GM04503 (cell line): ENCODE measurements at places on chromosomes 16 and 17.

DNA sequence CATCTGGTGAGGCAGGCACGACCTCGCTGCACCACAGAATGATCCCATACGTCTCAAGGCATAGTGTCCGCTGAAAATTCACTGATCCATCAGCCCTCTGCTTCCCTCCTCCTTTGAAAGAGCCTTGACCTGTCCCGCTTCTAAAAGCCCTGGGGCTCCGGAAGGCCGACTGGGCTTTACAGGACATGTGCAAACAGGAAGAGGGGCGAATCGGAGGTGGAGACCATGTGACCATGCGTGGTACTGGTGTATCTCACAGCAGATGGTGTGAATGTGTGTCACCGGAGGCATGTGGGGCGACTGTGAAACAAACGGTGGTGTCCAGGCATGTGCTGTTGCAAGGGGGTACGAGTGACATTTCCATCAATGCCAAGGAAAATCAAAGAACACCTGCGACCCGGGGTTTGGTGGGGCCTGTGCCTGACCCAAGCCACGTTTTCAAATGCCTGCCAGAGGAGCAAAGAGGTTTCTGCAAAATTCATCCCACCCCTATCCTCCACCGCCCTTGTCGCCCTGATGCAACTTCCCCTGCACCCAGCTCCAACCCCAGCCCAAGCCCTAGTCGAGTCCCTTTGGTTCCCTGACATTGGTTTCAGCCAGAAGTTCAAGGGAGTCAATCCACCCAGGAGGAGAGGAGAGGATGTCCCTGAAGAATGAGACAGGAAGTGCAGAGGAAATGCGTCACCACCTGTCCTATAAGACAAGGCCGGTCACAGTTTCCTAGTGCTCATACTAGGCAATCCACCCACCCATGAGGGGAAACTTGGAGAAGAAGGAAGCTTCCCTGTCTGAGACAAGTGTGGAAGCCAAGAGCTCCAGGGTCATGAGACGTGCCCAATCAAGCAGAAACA, 5.9 kb upstream of the KCNJ18 start:
- no peak for DNase-seq

- DNase-seq = no peak
Measured at GRCh38 chr16:84052071-84052622, 9.6 kb upstream of the SLC38A8 start.

GRCh38 chr16:48608871-48609651, 919 bp downstream of the N4BP1 start:
- no peak for DNase-seq

- DNase-seq = no peak
Measured at GRCh38 chr17:47286198-47286914, 32.7 kb downstream of the ITGB3 start.

GRCh38 chr16:11310997-11311561, 29.9 kb upstream of the PRM1 start:
- no peak for DNase-seq

DNA sequence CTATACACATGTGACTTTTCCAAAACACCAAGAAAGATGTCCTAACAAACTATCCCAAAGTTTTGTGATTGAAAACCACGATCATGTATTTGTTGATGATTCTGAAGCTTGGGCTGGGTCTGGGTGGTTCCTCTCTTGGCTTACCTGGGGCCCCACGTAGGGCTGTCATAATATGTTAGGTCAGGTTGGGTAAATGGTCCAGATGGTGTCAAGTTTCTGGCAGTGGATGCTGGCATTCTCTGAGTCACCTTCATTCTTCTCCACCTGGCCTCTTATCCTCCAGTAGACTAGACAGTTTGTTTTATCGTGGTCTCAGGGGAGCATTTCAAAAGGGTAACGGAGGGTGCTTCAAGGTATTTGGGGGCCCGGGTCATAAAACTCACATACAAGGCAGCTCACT, 39.4 kb downstream of the SYCE1L start:
- DNase-seq = no peak

DNA sequence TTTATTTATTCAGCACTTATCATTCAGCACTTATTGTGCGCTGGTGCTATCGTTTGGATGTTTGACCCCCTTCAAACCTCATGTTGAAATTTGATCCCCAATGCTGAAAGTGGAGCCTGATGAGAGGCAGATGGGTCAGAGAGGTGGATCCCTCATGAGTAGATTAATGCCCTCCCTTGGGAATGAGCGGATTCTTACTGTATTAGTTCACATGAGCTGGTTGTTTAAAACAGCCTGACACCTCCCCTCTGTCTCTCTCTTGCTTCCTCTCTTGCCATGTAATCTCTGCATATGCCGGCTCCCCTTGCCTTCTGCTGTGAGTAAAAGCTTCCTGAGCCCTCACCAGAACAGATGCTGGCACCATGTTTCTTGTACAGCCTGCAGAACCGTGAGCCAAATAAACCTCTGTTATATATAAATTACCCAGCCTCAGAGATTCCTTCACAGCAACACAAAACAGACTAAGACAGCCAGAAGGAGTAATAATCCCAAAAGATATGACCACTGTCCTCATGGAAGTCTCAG, 111.1 kb downstream of the CACNG3 start:
- DNase-seq = no peak

DNA sequence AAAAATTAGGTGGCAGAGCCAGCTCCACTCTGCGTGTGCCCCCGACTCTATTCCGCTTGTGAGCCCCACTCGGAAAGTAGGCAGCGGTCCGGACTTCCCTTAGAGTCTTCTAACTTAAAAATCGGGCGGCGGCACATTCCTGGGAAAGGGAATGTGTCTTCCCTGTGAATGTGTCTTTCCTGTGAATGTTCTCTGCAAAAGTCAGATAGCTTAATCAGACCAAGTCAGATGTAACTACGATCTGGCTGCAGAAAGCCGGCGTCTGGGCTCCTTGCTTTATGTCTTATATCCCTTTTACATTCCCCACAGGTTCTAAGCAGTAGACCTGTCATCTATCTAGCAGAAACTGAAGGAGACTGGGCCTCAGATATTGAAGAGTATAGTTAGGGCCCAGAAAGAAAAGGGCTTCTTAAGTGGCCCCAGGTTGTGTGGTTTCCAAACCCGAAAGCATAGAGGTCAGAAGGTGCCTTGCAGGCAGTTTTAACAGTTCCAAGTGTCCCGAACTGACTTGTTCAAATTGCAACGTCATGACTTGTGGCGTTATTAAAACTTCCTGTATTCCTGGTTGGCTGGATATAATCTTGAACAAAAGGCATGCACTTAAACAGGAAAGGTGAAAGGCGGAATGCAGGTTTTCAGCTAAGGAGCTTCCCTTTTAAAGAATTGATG, 601 bp downstream of the PHKB start:
- DNase-seq = no peak

- no peak for DNase-seq
Measured at GRCh38 chr17:44983563-44983962, 15.5 kb upstream of the C1QL1 start.

DNA sequence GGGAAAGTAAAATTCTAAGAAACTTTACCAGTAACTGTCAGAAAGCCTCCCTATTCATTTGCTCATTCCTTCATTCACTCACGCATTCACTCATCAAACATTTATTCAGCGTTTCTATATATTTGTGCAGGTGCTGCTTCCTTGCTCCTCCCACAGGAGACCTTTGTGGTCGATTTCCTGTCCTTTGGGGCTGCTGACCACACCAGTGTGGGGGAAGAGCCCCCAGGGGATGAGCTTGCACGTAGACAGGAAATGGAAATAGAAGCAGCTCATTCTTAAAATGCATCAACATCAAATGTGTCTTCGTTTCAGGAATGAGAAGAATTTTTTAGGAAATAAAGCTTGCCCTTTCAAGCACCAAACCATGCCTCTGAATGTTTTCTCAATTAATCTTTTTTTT, 9.6 kb downstream of the PIK3R6 start:
- no peak for DNase-seq

- no peak for DNase-seq
Measured at GRCh38 chr17:4815043-4815675, 8.2 kb downstream of the PLD2 start.

DNA sequence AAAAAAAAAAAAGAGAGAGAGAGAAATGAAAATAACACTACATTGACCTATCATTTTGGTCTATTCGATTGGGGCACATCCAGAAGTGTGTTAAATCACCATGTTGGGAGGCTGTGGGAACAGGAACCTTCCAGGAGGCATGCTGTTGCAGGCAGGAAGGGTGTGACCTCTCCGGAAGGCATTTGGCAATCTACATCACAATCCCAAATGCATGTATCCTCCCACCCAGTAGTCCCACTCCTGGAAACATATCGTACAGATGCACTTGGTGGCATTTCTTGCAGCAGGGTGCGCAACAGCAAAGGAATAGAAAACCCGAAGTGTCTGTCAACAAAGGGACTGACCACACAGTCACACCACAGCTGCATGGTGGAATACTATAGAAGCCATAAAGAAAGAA, 7.9 kb downstream of the PLLP start:
- no peak for DNase-seq

GRCh38 chr17:82201498-82201910, 11.1 kb downstream of the CCDC57 start:
- DNase-seq = no peak

DNA sequence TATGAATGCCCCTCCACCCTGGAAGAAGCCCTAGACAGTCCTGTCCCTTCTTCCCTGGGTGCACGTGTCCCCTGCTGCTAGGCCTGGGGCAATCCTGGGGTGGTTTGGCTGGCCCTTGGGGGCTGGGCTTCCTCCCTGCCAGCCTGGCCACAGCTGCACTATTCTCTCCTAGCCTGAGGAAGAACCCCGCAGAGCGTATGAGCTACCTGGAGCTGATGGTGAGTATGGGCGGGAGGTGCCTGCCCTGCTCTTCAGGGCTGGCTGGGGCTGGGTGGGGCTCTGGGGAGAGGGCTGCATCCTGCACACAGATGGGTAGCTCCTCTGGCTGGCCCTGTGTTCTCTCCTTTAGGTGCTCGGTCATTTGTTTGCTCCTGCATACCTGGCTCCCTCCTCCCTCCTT, 28.8 kb downstream of the MAP2K3 start:
- DNase-seq = no peak

GRCh38 chr17:67491681-67492024, 114.6 kb downstream of the PITPNC1 start:
- DNase-seq = no peak

DNA sequence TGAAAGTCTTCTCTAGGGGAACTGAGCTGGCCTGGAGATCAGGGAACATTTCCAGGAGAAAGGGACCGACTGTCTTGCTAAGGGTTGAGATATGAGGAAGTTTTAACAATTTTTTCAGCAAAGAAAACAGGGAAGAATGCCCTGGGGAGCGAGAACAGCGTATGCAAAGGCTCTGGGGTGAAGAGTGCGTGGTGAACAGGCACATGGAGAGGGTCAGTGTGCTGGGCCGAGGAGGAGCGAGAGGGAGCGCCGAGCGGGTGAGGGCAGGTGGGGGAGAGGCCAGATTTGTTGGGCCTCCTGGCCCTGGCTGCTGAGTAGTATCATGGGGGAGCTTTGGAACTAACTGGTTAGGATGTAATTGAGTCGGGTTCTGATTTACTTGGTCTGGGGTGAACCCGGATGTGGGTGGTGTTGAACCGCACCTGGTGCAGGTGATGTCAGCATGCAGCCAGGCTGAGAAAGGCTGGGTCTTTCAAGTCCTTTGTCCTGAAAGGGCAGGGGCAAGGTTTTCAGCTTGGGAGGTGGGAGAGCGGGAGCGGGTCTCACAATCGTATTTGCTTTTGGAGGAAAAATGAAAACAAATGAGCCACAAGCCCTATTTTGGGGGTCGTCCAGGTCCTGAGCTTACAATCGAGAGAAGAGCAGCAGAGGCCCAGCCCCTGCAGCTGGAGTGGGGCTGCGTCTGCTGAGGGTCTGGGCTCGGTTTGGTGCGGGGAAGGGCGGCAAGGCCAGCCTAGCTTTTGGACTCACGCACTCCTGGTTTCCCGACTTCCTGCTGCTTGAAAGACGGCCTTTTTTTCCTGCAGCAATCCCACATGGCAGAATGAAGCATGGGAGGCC, 11.1 kb upstream of the WFDC1 start:
- DNase-seq = no peak

DNA sequence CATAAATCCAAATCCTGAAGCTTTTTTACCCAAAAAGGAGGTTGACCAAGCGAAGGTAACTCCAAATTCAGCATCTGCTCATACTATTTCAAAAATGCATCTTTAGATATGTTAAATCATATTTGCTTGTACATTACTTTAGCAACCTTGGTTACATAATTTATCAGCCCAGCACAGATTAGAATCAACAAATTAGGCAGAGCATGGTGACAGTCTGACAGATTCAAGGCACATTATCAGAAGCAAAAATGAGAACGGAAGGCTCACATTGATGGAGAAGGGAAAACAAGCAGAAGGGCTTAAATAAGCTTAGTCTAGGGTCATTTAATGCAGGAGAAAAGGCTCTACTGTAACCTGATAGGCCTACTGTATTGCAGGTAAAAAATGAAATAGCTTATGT, 3.9 kb upstream of the KCNJ2 start:
- no peak for DNase-seq

DNA sequence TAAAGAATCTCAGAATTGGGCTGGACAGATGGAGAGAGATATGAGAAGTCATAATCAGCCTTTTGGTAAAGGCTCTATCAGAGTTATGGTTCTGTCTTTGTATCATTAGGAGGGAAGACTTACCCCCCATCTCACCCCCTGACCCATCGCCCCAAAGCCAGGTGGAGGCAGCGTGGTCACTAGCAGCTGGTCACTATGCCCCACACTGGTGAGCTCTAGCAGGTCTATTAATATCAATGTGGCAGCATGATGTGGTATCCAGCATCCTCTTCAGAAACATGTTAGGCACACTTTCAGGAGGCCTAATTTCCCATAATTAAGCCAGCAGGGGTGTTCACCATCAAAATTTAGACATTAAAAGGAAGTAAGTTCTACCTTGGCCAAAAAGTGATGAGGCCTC, 183.8 kb upstream of the COX10 start:
- no peak for DNase-seq

DNA sequence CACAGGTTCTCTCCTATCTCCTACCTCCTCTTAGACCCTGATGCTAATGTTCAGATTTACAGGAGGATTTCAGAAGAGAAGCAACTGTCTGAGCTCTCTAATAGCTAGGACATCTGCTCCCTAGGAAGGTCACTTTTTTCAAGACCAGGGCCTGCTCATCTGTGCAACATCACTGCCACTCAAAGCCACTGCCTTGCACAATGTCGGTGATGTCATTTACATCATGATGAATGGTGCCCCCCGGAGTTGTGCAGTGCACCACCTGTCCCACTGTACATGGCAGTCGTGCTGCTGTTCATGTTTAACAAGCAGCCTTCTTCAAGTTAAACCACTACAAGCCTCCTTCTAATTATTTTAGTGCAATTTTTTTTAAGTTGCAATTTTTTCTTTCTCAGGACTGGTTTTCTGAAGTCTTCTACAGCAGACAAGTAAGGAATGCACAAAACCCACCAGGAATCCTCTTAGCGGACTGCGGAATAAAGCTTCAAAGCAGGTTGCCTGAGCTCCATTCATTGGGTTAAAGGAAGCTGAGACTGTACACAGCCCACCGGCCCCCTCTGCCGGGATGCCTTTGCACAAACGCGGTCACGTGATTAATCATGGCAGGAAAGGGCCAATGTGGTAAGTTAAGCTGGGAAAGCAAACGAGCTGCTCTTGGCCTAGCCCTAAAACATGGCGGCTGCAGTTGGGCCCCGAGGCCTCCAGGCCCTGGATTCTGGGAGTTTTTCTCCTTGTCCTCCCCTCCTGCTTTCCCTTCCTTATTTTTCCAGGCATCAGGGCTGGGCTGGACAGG, 74.1 kb downstream of the MYH11 start:
- no peak for DNase-seq

- DNase-seq = no peak
Measured at GRCh38 chr17:66281661-66282369, 20.6 kb upstream of the PRKCA start.
